ENCODE measurements at places on chromosomes 4 and X. TPM values are rescaled to one million over a fixed set of nuclear protein-coding genes. Genes with fewer than 3 reads are reported as not detected.

XG gene
- total RNA-seq, result not detected

GRCh38 chr4:57137261-57137660 lies 27.1 kb upstream of the IGFBP7 start:
- DNase-seq, result no peak

DNA sequence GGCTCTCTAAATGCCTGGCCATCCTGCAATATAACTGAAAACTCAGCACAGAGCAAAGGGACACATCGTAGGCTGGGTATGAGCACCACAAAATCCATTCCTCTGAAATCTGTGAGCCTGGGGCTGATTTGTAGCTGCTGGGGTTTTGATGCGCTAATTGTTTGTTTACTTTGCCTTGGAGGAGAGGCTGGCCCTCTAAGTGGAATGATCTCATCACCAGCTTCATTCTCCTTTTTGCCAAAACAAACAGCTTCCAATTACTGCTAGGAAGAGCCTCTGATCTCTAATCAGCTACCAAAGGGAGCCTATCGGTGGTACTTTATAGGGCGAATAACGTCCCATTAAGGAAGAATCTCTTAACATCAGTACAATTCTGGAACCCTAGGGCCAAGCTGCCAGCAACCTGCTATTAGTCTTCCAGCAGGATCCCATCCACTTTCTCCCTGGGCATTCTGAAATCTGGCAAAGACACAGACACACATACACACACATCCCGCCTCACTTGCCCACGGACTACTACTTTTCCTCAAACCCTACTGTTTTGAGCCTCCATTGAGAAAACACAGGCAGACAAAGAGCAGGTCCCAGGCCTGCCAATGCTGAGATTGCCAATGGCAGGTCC lies 5.8 kb downstream of the ANOS1 start:
- peak; percentile 47 for DNase-seq

- DNase-seq, result no peak
Measured at GRCh38 chr4:124334119-124334518, 378.4 kb downstream of the ANKRD50 start.

UGT8 gene
- not detected for total RNA-seq

DNA sequence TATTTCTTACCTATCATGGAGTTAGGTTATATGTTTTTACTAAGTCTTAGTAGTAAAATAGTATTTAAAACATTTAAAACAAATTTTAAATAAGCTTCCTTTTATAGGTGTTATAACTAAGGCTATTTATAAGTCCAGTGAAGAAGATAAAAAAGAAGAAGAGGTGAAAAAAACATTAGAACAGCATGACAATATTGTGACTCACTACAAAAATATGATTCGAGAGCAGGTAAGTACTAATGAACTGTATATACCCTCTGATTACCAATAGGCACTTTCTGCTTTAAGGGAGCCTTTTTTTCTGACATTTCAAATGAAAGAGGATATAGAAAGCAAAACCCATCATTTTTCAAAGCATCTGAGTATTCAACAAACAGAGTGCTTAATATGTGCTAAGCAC lies 76.6 kb downstream of the USO1 start:
- DNase-seq, result no peak

DNA sequence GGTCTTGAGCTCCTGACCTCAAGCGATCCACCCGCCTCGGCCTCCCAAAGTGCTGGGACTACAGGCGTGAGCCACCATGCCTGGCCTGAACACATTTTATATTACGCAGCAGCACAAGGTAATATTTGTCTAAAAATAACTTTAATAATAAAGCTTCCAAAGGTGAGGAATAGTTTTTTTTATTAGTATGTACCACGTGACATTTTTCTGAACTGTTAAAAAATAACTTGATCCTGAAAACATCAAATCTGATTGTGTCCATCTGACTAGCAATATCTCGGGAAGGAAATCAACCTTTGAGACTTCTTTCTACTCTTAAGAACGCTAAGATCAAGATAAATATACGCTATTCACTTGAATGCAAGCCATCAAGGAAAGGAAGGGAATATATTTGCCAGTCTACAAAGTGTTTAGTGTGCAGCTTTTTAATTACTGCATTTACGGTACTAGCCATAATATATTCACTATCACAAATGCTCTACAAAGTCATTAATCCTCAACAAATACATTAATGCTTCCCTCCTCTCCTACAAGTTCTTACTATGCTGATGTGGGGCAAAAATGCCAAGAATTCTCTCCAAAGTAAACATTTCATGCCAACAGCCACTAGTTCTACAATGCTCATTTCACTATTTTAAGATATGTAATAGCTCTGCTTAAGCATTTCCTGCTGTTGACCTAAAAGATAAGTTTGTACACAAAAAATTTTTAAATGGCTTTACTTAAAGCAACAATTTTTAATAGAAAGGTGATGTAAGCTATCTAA lies 143.6 kb downstream of the APBB2 start:
- DNase-seq, result peak; percentile 16

GRCh38 chr4:14452001-14452400 lies 550.3 kb upstream of the CPEB2 start:
- DNase-seq, result no peak

ITIH6 gene
- total RNA-seq, result not detected

GRCh38 chrX:29561417-29561816 lies 653.9 kb upstream of the MAGEB2 start:
- DNase-seq, result no peak

TIMP1 gene
- total RNA-seq, result 245 TPM

- DNase-seq, result no peak
Measured at GRCh38 chrX:446245-446644, 59.5 kb upstream of the PPP2R3B start.

DNA sequence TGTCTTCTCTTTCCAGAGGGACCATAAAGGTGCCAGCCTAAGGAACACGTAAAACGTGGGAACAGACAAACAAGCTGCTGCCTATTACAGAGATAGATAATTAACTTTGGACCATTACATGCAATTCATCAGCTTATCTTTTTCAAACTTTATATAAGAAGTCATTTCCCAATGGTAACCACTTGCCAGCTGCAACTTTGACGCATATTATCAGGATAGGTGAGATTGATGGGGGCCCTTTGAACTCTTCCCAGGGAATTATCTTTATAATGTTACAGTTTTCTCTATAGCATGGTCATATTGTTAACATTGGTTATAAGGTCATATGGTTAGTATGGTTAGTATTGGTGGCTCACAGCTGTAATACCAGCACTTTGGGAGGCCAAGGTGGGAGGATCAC lies 94.1 kb upstream of the BMP2K start:
- no peak for DNase-seq

DNA sequence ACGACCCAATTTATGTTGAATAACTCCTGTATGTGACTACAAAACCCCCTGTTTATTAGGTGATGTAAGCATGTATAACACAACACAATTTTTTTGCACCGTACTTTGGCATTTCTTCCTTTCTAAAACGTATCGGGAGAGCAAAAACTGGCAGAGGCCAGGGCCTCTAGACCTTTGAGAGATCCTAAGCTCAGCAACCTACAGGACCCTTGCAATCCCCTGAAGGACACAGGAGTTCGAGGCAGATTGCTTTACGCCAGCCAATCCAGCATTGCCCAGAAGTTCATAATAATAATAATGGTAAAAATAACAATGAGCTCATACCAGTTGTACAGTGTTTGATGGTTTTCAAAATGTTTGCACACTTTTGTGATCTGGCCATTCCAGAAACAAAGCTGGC lies 7.7 kb downstream of the NKX3-2 start:
- DNase-seq, result no peak

HS3ST1 gene
- not detected for total RNA-seq

DNA sequence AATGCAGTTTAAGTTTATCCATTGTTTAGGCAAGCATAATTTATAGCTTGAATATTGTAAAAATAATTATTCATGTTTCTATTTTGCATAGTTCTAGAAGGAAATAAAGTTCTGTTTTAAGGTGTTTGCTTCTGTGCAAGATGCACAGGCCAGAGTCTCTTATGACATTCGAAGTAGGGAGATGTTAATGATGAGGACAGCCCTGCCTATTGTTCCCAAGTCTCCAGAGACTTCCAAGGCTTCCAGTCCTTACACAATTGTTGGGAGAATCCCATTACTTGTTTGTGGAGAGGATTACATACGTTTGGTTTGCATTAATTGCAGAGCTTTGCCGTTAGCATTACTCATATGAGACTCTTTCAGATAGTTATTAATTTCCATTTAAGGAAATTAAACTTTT lies 96.2 kb upstream of the ANK2 start:
- DNase-seq, result no peak

GRCh38 chr4:73692701-73693100 lies 47.7 kb upstream of the CXCL8 start:
- no peak for DNase-seq

CLDN22 gene
- not detected for total RNA-seq

DGKK gene
- total RNA-seq, result not detected

CCKAR gene
- total RNA-seq, result not detected

LRAT gene
- not detected for total RNA-seq

- DNase-seq, result no peak
Measured at GRCh38 chr4:4524364-4524763, 17.5 kb downstream of the STX18 start.

- DNase-seq, result peak; percentile 38
Measured at GRCh38 chrX:154013614-154014360, 5.9 kb downstream of the IRAK1 start.

- no peak for DNase-seq
Measured at GRCh38 chr4:176752191-176752749, 40.5 kb downstream of the VEGFC start.

Data from SJSA1 (cell line).